ENCODE measurements at places on chromosomes 1 and 21.

DNA sequence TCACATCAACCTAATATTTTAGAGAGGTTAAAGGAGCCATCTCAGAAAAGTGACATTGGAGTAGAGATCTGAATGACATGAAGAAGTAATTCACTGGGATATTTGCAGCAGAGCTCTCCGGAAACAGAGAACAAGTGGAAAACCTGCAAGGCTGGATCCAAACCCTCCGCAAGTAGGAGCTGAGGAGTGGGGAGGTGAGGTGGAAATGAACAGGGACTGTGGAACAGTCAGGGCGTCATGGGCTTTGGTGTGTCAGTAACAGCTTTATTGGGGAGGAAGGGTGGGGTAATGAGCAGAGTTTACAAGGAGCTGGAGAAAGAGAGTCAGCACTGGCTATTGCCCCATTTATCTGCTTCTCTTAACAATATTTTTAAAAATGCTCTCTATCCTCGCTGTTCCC lies 9.3 kb upstream of the IVL start:
- H3K4me1 ChIP-seq = no peaks in the 10 kb centered on the region
- no peak for DNase-seq
- H3K27ac ChIP-seq = no peak overlapping the region

GRCh38 chr1:42891465-42892138 lies 45.2 kb downstream of the ZNF691 start:
- no peak overlapping the region for H3K27ac ChIP-seq
- H3K4me1 ChIP-seq = no peaks in the 10 kb centered on the region
- H3K27me3 ChIP-seq = no peaks in the 10 kb centered on the region
- DNase-seq = no peak
- no peaks in the 10 kb centered on the region for H3K36me3 ChIP-seq

- no peaks in the 10 kb centered on the region for H3K4me1 ChIP-seq
- H3K27ac ChIP-seq = no peak overlapping the region
- no peaks in the 10 kb centered on the region for H3K36me3 ChIP-seq
- no peak for DNase-seq
- H3K27me3 ChIP-seq = no peaks in the 10 kb centered on the region
These were observed 122.9 kb upstream of the DAB1 start for GRCh38 chr1:57546549-57547330.

DNA sequence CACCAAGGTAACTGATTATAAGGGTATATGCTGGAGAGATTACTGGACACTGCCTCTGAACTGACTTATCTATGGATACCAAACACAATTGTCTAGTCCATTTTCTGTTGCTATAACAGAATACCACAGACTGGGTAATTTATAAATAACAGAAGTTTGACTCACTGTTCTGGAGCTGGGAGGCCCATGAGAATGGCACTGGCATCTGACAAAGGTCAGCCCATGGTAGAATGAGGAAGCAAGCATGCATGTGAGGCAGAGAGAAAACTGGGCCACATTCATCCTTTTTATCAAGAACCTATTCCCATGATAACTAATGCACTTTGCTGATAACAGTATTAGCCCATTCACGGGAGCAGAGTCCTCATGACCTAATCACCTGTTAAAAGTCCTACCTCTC lies 37.4 kb downstream of the FCER1A start:
- H3K27me3 ChIP-seq = no peaks in the 10 kb centered on the region

DNA sequence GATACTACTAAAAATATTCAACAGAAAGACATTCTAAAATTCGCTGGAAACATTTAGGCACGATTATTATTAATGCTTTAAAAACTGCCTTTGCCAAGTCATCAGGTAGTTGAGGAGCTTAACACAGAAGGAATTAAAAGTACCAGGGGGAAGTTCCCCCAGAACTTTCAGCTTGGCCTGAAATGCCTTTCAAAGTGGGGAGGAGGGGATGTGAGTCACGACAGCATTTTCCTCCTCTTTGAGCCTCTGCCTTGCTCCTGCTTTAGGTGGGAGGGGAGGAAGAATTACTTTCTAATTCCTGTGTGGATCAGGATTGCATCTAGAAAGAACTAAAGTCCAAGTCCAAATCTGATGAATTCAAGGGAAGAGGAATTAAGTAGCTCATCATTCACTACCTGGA lies 183.7 kb downstream of the CLIC6 start:
- DNase-seq = no peak
- H3K27ac ChIP-seq = no peak overlapping the region
- H3K36me3 ChIP-seq = peaks cover 53% of the 10 kb centered on the region
- H3K27me3 ChIP-seq = no peaks in the 10 kb centered on the region
- no peak overlapping the region for H3K4me3 ChIP-seq
- no peaks in the 10 kb centered on the region for H3K4me1 ChIP-seq

GRCh38 chr1:40708750-40709099 lies 17.2 kb downstream of the NFYC start:
- no peak for DNase-seq
- peak overlapping the region; percentile 69 for H3K27ac ChIP-seq
- H3K36me3 ChIP-seq = no peaks in the 10 kb centered on the region
- peaks cover 14% of the 10 kb centered on the region for H3K4me1 ChIP-seq
- H3K4me3 ChIP-seq = peak overlapping the region; percentile 53

DNA sequence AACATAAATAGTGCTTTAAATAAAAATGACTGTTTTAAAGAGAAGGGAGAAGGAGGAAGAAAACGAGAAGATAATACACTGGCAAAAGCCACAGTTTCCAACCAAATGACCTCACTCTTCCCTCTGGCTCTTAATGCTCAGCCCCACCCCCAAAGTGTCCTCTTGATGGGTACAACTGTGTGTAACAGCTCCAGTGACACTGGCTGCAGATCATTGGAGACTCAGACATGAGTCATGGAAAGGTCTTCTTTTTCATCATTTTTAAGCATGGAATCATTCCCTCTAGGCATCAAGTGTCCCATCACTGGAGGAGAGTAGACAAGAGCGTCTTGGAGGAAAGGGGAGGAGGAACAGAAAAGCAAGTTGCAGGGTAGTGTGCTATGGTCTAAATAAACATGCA lies 333.0 kb downstream of the PAPPA2 start:
- no peak overlapping the region for H3K27ac ChIP-seq
- H3K36me3 ChIP-seq = no peaks in the 10 kb centered on the region
- no peak overlapping the region for H3K4me3 ChIP-seq
- DNase-seq = no peak
- no peaks in the 10 kb centered on the region for H3K27me3 ChIP-seq

DNA sequence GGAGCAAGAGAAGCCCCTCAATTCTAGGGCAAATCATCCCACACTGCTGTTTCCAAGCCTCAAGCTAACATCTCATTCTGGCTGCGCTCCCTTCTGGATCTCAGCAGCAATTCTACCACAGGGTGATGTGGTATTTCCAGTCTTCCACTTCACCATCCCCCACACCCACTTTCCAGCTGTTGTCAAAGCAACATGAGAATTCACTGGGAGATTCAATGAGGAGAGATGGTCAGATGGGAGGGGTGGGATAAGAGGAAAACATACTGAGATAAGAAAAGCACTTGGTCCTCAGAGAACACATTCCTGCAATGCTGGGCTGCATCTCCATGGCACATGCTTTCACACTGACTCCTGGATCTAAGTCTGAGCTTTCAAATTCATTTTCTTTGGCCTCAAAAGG lies 47.3 kb upstream of the LRRC52 start:
- no peak overlapping the region for H3K27ac ChIP-seq
- no peaks in the 10 kb centered on the region for H3K36me3 ChIP-seq
- no peaks in the 10 kb centered on the region for H3K27me3 ChIP-seq
- H3K4me1 ChIP-seq = no peaks in the 10 kb centered on the region
- H3K4me3 ChIP-seq = no peak overlapping the region
- no peak for DNase-seq

DNA sequence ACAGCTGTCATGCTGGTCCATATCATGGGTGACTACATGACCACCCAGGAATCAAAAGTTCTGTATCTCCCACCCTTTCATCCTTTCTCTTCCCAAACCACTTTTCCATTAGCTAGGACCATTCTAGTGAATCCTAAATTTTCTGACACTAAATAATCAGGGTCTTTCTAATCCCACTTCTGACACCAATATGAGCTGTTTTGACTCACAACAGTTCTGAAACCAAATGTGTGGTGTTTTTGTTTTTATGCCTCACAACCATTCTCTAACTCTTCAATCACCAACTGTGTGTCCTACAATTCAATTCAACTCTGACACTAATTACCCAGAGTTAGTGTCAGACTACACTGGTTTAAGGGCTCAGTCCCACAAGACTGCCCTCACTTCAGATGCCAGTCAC lies 63.9 kb downstream of the SMYD2 start:
- no peak overlapping the region for H3K4me3 ChIP-seq
- DNase-seq = no peak
- H3K27ac ChIP-seq = no peak overlapping the region
- H3K27me3 ChIP-seq = no peaks in the 10 kb centered on the region
- H3K4me1 ChIP-seq = no peaks in the 10 kb centered on the region

- H3K27ac ChIP-seq = no peak overlapping the region
These were observed 99.6 kb downstream of the DMRTB1 start for GRCh38 chr1:53558739-53559315.

DNA sequence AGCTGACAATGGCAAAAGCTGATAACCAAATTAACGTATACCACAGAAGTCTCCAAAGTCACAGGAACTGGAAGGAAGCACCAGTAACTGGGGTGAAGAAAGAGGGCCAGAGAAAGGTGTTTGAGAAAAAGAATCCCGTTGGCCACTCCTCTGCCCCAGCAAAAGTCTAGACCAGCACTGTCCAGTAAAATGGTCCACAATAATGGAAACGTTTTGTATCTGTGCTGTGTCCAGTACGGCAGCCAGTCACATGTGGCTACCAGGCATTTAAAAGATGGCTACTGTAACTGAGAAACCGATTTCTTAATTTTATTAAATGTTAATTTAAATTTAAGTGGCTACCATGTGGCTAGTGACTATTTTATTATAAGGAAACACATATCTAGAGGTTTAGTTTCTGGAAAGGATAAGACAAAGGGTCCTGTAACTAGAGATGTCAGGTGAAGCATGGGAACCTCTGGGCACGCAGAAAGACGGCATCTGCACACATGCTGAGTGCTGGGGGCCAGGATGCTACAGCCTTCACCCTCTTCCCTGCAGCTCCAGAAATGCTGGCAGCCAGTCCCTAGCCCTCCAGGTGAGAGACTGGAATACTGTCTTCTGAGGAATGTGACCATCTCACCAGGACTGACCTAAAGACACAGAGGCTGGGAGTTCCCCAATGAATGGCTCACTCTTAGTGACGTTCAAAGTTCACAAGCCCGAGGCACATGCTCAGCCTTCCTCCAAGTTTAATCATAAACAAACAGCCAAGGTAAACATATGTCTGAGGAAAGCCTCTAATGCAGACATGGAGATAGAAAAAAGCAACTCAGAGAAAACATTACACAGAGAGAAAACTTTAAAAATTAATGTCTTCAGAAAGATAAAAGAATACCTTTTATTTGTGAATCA lies 50.7 kb downstream of the JAK1 start:
- H3K27ac ChIP-seq = no peak overlapping the region
- H3K4me3 ChIP-seq = no peak overlapping the region
- no peak for DNase-seq
- no peaks in the 10 kb centered on the region for H3K27me3 ChIP-seq

DNA sequence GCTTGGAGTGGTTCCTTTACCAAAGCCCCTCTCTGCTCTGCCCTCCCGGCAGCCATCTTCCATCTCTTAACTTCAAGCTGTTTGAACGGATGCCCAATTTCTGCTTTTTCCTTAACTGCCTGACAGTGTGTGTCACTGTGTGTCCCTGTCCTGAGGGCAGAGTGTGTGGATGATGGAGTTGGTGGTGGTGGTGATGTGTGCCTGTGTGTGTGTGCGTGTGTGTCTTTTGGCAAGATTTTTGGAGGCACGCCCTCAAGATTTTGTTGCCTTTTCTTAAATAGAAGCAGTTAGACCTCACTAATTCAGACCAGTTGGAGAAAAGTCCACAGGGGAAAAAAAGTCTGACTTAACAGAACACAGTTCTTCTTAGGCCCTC lies 30.3 kb downstream of the SERTAD4 start:
- H3K27me3 ChIP-seq = peaks cover 2% of the 10 kb centered on the region
- no peak overlapping the region for H3K27ac ChIP-seq
- H3K4me1 ChIP-seq = no peaks in the 10 kb centered on the region

DNA sequence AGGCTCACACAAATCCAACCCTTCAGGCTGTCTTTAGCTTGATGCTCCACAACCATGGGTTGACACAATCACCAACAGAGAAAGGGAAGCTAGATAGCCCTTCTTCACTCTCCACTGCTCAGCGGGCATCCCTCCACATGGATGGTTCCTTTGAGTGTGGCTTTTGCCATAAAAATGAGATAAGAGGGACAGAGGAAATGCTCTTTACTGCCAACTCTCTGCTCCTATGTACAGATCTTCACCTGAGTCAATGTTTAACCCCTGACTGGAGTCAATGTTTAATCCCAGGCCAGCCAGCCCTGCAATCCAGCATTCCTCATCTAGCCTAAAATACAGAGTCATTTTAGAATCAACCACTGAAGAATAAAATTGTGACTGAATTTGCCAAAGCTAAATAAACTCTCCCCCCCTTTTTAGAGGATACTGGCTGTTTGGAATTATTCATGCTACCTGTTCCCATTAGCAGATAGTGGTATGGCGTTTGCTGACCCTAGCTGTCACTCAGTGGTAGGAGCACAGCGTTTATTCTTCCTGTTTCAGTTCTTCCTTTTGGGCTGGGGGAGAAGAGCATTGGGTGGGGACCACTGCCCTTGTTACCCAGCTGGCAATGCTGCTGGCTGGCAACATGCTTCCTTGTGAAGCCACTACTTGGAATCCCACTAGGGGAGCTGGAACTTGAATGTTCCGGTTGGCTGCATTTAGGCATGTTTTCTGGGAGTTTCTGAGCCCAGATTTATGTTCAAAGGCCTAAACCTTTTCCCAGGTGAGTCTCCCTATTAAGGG lies 5.2 kb upstream of the PIGR start:
- H3K27ac ChIP-seq = no peak overlapping the region
- no peak overlapping the region for H3K4me3 ChIP-seq
- no peaks in the 10 kb centered on the region for H3K36me3 ChIP-seq
- H3K27me3 ChIP-seq = no peaks in the 10 kb centered on the region

- peak overlapping the region; percentile 8 for H3K27ac ChIP-seq
- H3K4me1 ChIP-seq = peaks cover 11% of the 10 kb centered on the region
- H3K27me3 ChIP-seq = no peaks in the 10 kb centered on the region
- peak; percentile 3 for DNase-seq
- no peaks in the 10 kb centered on the region for H3K36me3 ChIP-seq
These were observed 664 bp downstream of the FAM89A start for GRCh38 chr1:231039161-231040018.

DNA sequence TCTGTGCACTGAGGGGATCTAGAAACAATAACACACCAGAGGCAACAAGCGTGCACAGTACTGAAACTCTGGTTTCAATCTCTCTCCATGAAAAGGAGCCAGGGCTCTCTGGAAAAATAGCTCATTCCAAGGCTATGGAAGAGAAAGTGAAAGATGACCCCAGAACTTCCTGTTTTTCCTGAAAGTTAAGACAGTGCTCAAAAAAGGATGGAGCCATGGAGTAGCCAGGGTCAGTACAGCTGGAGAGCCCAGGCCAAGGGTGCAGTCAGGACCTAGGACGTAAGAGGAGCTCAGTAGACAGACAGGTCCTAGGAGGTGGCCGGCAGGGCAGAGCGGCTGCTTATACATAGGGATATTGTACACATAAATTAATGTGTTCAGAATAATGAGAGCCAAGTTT lies 19.1 kb downstream of the NOL9 start:
- peaks cover 35% of the 10 kb centered on the region for H3K36me3 ChIP-seq
- H3K4me1 ChIP-seq = no peaks in the 10 kb centered on the region
- no peak overlapping the region for H3K27ac ChIP-seq
- H3K27me3 ChIP-seq = no peaks in the 10 kb centered on the region
- no peak for DNase-seq

- H3K4me3 ChIP-seq = no peak overlapping the region
- H3K27me3 ChIP-seq = peaks cover 7% of the 10 kb centered on the region
- no peaks in the 10 kb centered on the region for H3K4me1 ChIP-seq
These were observed 15.7 kb downstream of the FHAD1 start for GRCh38 chr1:15262706-15263105.
